ENCODE measurements at places on chromosomes 11 and 22.

- H3K27ac ChIP-seq = no peak overlapping the region
- no peaks in the 10 kb centered on the region for H3K36me3 ChIP-seq
- no peak for DNase-seq
- H3K27me3 ChIP-seq = no peaks in the 10 kb centered on the region
- no peak overlapping the region for H3K4me3 ChIP-seq
Observed at GRCh38 chr11:101478587-101479369, 105.0 kb downstream of the TRPC6 start.

DNA sequence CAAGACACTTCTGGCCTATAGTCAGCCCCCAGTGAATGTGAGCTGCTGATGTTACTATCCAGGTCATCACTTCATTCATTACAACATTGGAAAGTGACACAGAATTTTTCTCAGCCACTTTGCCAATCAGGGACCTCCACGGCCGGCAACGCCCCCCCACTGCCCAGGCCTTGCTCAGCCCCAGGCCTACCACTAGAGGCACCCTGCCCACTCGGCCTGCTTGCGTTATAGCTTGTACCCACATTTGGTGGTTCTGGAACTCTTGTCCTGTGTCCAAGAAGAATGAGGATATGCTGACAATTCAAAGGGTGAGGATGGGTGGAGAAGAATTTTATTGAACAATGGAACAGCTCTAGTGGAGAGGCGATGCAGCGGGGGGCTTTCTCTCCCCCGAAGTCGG, 96.2 kb downstream of the TSPAN18 start:
- DNase-seq = no peak
- H3K27ac ChIP-seq = no peak overlapping the region
- no peak overlapping the region for H3K4me3 ChIP-seq
- no peaks in the 10 kb centered on the region for H3K27me3 ChIP-seq
- no peaks in the 10 kb centered on the region for H3K36me3 ChIP-seq
- H3K4me1 ChIP-seq = no peaks in the 10 kb centered on the region

DNA sequence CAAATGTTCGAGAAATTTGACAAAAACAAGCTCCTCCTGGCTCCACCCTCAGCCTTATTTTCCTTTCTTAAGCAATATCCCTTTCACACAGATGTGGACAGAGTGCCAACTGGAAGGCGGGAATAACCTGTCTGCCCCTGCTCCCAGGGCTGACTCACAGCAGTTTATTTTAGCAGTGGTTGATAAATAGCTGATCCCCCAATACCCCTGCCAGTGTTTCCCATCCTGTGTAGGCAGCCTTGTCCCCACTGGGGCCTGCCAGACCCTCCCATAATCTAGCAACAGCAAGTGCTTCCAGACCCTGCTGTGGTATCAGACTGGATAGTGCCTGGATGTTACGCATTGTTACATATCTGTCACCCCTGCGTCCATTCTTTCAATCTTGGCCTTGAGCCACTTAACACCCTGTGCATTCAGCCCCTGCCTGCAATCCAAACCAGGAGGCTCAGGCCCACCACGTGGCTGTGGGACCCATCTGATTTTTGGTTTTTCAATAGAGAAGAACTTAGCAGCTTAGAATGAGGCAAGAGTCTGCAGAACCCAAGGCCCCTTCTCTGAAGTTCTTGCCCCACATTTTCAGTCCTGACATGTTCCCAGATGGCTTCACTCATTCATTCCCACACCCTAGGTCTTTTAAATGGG, 53.7 kb downstream of the PARVA start:
- H3K27me3 ChIP-seq = no peaks in the 10 kb centered on the region
- DNase-seq = peak; percentile 62
- no peaks in the 10 kb centered on the region for H3K36me3 ChIP-seq

- no peak overlapping the region for H3K4me3 ChIP-seq
- DNase-seq = no peak
- no peaks in the 10 kb centered on the region for H3K27me3 ChIP-seq
- H3K27ac ChIP-seq = no peak overlapping the region
- H3K36me3 ChIP-seq = no peaks in the 10 kb centered on the region
Observed at GRCh38 chr11:73159297-73159696, 17.2 kb upstream of the FCHSD2 start.

- no peaks in the 10 kb centered on the region for H3K27me3 ChIP-seq
- DNase-seq = no peak
- H3K27ac ChIP-seq = no peak overlapping the region
- H3K4me3 ChIP-seq = no peak overlapping the region
- no peaks in the 10 kb centered on the region for H3K4me1 ChIP-seq
Observed at GRCh38 chr22:46797355-46797754, 34.9 kb downstream of the TBC1D22A start.

Data from pancreas (tissue), 10 donors.